Cerebellum (tissue), 4 donors: ENCODE measurements at places on chromosomes 16 and 17.

DNA sequence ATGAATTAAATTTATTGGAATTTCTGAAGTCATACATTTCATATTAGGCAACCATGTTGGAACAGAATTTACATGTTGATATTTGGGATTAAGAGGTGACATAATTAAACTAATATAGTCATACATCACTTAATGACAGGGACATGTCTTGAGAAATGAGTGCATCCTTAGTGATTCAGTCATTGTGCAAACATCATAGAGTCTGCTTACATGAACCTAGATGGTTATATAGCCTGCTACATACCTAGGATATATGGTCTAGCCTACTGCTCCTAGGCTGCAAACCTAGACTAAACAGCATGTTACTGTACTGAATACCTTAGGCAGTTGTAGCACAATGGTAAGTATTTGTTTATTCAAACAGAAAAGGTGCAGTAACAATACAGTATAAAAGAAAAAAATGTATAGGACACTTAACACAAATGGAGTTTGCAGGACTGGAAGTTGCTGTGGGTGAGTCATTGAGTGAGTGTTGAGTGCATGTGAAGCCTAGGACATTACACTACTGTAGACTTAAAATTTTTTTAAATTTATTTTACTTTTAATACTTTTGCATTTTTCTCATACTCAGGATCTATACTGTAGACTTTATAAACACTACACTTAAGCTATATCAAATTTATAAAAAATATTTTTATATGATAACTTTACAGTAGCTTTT, 85.6 kb downstream of the OMG start:
- DNase-seq, result no peak

GRCh38 chr16:69408475-69408874, 15.9 kb upstream of the CYB5B start:
- no peak for DNase-seq

- no peak for DNase-seq
Observed at GRCh38 chr17:59399914-59400313, 68.5 kb downstream of the YPEL2 start.

GRCh38 chr17:60602871-60603270, 2.9 kb downstream of the PPM1D start:
- DNase-seq, result no peak

DNA sequence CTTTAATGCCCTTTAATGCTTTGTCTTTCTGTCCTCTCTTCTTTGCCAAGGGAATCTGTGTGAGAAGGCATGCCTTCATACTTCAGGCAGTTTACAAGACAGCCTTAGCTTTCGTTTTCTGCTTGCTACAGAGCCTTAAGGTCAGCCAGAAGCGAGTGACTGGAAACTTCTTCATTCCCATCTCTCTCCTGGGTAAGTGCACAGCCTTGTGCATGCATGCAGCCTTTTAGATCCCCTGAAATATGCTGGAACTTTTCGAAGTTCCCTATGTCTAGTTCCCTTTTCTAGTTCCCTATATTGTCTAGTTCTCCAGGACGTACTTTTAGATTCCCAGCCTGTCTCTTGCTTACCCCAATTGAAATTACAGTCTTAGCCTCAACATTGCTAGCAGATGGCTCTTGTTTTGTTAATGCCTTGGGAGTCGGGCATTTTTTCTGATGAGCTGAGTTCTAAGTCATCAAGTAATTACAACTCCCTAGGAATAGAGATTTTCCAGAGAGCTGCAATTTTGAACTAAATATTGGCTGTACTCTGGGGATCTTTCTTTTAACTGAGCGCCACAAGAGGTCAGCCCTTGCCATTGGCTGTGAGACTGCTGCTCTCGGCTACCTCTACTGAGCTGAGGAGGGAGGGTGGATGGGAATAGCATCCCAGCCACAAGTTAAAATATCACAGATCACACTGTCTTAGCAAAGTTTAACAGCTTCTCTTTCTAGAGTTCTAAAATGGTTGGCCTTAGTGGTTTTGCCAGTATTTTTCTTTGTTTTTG, 22.7 kb upstream of the PPM1D start:
- peak; percentile 58 for DNase-seq

DNA sequence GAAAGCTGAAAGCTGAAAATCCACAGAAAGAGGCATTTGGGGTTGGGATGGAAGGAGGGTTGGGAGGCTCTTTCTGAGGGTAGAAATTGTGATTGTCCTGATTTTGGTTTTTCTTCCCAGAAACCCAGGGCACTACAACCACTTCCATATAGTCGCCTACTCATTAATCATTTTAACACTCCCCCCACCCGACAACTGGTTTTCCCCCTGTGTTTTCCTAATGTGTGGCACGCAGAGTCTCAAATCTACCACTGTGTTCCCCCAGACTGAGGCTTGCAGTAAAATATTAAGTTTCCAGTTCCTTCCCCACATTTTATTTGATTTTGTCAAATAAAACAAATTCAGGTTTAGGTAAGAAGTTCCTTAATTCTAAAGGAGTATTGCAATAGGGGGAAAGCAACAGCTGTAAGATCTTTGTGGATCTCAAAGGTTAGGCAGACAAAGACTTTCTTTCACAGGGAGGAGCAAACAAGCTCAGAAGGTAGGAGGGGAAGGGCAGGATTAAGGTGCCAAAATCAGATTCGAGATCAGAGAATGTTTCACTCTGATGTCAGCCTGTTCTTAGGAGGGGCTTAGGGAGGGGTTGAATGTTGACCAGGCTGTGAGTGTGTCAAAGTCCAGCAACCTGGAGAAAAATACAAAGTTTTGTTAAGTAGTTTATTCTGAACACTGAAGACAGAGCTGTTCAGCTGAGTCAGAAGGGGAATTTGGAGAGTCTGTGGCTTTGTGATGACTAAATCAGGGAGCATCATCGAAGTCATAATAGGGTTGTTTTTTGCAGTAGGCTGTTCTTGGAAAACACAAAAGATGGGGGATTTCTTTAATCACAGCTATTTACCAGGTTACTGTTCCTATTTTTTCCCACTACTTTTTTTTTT, 3.6 kb downstream of the ZNF267 start:
- no peak for DNase-seq

DNA sequence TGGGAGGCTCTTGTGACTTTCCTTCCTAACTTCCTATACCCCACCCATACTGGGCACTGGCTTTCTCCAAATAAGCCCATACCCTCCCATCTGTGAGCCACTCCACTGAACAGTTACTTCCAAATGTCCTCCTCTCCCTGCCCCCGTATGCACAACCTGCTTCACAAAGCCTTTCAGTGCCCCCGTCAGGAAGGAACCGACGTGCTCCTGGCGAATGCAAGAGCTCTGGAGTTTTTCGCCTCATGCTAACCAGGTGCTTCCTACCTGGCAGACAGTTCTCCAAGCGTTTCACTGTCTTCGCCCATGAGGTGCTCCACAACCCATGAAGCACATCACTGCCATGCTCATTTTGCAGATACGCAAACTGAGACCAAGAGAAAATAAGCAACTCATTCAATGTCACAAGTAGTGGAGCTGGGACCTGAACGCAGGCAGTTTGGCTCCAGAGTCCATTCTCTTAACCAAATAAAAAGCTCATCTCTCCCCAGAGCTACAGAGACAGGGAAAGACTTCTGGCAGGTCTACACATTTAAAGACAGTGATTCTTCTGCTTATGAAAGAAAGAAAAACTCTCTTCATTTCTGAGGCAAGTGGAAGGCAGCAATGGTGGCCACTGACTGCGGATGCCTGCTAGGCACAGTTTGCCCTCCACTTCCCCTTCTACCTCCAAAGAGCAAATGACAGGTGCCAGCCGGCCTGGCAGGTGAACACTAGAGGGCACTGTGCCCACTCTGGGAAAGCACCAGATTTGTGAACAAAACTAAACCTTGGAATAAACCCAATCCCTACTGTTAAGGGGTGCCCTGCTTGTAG, 23.8 kb downstream of the SPHK1 start:
- DNase-seq, result peak; percentile 83

DNA sequence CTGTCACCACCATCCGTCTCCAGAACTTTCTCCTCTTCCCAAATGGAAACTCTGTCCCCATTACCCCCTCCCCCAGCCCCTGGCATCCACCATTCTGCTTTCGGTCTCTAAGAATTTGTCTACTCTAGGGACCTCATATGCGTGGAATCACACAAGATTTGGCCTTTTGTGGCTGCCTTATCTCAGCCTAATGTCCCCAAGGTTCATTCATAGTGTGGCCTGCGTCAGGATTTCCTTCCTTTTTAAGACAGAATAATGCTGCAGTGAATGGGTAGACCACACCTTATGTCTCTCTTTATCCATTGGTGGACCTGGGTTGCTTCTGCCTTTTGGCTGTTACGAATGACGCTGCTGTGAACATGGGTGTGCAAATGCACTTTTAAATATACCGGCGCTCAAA, 139.7 kb upstream of the PLCG2 start:
- no peak for DNase-seq

DNA sequence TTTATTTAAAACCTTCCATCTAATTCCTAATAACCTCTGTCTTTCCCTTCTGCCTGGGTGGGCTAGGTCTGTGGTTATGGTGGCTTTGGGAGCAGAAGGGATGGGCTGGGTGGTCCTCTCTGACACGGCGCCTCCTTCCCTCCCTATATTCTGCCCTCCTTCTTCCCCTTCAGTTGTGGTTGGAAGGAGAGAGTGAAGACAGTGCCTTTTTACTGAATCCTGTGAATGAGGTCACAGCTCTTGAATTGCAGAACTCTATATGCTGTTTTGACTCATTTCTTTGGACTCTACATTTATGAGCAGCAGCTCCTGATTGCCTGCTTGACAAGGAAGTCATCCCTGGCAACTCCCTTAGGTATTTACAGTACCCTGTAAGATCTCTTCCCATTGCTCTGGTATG, 256.0 kb upstream of the ELAC2 start:
- no peak for DNase-seq

- DNase-seq, result no peak
Observed at GRCh38 chr17:38601539-38602351, 4.0 kb downstream of the SRCIN1 start.

GRCh38 chr17:56751145-56751738, 82.5 kb downstream of the C17orf67 start:
- peak; percentile 60 for DNase-seq

DNA sequence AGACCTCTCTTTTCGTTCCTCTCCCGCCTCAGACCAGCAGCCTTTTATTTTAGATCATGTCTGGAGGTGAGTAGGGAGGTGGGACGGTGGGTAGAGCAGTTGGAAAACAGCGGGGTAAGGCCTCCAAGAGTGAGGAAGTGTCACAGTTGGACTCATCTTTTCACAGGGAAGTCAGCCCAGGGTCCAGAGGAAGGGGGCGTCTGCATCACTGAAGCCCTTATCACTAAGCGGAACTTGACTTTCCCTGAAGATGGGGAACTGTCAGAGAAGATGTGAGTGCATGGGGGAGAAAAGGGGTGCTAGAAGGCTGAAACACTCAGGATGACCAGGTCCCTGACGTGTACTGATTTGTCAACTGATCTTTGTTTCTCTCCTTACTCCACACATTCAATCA, 461 bp downstream of the LRRC46 start:
- no peak for DNase-seq

GRCh38 chr17:81483862-81484194, 28.8 kb downstream of the ACTG1 start:
- DNase-seq, result no peak

GRCh38 chr17:142876-143784, 5.8 kb downstream of the SCGB1C2 start:
- no peak for DNase-seq

DNA sequence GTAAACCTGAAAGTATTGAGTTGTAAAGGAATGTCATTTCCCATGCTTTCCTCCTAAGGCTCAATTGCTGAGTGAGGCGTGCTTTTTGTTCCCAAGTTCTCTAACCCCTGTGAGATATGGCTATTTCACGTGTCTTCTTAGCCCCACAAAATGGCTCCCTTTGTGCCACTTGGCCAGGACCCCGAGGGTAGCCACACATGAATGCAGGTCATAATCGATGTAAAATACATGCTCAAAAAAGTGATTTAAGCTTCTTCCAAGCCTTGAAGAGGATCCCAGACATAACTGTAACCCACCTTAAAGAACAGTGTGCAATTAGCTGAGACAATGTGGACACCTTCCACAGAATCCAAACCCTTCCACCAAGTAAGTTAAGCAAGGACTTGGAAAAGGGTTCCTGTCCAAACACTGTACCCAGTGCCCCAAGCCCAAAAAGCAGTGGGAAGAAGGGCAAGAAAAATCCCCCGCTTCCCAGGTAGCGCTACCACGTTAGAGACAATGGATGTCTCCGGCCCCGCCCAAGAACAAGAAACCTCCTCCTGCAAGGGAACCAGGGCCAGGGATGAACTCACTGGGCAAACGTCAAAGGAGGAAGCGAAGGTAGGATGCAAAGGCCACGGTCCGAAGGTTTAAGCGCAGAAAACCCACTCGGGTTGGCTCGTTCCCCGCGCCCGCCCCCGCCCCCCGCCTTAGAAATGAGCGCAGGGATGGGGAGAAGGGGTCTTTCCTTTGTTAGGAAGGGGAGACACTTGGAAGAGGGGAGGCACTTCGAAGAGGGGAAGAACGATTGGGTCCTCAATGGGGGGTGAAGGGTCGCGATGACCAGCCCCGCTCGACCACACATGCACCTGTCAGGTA, 1.2 kb downstream of the JPT1 start:
- DNase-seq, result peak; percentile 72

GRCh38 chr17:57859601-57860413, 10.0 kb upstream of the MRPS23 start:
- DNase-seq, result no peak

GRCh38 chr16:17552351-17552750, 81.6 kb upstream of the XYLT1 start:
- no peak for DNase-seq

DNA sequence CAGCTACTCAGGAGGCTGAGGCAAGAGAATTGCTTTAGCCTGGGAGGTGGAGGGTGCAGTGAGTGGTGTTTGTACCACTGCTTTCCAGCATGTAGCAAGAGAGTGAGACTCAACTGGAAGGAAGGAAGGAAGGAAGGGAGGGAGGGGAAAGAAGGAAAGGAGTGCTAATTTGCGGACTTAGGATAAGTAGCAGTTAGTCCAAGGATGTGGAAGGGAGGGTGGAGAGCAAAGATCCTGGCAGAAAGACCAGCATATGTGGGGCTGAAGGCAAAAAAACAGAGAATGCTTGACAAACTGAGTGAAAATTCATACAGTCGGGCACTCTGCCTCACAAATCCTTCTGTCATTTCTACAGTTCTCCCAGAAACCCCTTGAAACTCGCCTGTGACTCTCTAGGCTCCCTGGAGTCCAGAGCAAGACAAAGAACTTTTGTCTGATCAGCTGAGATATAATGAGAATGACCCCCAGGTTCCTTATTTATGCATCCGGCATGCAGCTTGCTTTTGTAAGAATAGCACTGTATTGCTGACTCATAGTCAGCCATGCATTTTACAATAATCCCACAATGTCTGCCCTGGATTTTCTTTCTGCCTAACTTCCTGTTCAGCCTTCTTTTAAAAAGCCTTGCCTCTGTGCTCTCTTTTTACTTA, 31.5 kb downstream of the CDK5RAP3 start:
- DNase-seq, result no peak

DNA sequence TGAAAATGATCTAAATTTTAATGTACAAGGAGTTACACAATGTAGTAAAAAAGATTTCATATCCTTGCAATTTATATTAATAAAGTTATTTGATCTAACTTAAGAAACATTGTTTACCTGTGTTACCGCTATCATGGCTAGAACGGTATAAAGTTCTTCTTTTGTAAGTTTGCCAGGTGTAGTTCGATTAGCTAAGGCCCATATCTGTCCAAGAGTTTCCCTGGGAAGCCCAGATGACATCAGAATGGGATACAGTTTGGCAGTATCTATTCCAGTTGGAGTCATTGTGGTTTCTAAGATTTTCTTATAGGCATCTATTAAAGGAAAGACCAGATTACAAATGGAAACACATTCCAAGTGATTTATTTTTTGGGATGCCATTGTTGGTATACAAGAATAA, 37.5 kb downstream of the SYNRG start:
- no peak for DNase-seq

GRCh38 chr16:56895813-56896212, 30.8 kb downstream of the SLC12A3 start:
- no peak for DNase-seq
